OCI-M1 (cell line): ENCODE measurements at places on chromosomes 11 and 22.

DNA sequence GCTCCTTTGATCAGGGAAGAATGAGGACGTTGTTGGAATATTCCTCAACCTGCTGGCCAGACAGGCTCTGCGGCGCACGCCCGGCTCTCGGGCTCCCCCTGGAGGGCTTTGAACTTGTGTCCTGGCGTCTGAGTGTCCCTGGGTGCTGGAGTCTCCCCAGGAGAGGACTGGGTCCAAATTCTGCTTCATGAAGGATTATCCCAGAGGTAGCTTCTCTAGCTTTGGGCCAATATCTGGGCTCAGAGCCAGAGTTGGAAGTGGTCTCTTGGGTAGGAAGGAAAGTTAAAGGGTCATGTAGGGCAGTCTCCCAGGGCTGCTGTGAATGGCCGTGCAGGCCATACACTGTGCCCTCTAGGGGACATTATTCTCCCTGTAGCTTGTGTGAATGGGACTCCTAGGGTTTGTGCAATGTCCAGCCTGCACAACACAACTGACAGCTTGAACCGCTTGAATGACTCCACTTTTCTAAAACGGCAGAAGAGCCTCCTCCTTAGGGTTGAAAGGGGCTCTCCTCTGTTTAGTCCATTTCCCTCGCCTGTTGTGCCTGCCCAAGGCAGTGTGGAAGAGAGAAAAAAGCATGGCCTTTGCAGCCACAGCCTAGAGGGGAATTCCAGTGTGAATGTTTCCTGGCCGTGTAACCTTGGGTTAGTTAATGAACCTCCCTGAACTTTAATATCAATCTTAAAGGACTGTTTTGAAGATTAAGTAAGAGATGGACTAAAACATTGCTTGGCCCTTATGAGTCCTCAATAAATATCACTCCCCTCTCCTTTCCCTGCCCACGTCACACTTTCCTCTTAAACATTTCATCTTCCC lies 111.2 kb upstream of the THY1 start:
- DNase-seq = peak; percentile 93

DNA sequence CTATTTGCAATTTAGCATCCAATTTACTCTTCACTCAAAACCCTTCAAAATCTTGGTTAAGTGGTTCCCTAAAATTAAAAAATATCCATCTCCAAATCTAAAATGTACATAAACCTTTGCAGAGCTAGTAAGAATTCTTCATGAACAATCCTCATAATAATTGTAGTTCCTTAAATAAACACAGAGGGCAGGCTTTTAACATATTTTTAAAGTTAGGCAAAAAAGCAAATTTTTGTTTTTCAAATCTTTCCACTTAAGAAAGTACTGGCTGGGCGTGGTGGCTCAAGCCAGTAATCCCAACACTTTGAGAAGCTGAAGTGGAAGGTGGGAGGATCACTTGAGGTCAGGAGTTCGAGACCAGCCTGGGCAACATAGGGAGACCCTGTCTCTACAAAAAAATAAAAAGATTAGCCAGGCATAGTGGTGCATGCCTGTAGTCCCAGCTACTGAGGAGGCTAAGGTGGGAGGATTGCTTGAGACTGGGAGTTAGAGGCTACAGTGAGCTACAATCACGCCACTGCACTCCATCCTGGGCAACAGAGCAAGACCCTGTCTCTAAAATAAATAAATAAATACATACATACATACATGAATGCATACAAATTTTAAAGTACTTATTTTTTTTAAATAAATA lies 25.1 kb upstream of the PLAAT3 start:
- peak; percentile 56 for DNase-seq

GRCh38 chr11:78203184-78203583 lies 14.5 kb downstream of the USP35 start:
- DNase-seq = no peak

DNA sequence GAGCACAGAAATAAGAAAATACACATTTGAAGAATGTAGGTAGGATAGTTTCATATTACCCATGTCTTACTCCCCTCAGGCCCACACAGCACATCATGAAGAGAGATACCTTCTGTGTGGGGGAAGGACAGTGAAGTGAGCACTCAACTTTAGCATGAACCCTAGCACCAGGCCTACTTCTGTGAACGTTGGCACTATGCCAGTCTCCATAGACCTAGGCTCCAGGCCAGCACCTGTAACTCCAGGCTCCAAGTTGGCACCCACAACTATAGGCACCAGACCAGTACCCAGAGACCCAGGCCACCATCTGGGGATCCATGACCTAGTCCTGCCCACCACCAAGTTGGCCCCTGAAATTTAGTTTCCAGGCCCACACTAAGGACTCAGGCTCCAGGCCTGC lies 410.9 kb downstream of the INSC start:
- DNase-seq = no peak

DNA sequence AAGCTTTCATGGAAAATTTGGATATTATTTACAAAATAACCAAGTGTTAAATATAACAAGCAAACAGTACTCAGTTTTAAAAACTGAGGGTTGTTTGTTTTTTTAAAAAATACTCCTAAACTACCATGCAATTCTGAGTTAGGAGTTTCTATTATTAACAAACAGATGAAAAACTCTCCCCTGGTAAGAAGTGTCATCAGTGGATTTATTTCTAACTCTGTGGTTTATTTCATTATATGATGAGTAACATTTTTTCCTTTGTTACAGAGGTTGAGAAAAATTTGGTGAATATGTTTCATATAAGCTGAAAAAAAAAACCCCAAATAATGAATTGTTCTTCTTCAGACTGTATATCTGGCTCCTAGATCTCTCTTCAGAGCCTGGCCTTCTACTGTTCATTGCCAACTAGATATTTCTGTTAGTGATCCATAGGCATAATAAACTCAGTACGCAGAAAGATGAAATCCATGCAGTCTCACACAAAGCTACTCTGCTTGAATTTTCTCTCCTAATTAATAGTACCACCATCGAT lies 29.4 kb upstream of the PDE3B start:
- DNase-seq = no peak

- no peak for DNase-seq
Measured at GRCh38 chr11:12854297-12854661, 154.8 kb upstream of the RASSF10 start.

DNA sequence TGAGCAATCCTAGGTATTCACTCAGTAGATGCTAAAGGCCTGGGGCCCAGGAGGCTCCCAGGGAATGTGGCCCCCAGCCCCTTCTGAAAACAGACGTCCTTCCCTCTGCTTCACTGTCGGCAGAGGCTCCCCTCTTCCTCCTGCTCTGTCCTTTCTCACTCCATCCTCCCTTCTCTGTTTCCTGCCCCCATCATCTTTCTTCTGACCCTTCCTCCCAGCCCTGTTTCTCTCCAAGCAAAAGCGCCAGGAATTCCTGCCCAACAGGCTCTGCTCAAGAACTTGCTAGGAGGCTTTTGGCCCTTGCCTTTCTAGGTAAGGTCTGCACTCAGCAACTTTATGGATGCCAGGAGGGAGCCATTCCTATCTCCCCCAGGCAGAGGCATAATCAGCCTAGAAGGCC lies 300.5 kb downstream of the NTM start:
- no peak for DNase-seq

- no peak for DNase-seq
Measured at GRCh38 chr11:11442791-11443190, 89.7 kb upstream of the CSNK2A3 start.

DNA sequence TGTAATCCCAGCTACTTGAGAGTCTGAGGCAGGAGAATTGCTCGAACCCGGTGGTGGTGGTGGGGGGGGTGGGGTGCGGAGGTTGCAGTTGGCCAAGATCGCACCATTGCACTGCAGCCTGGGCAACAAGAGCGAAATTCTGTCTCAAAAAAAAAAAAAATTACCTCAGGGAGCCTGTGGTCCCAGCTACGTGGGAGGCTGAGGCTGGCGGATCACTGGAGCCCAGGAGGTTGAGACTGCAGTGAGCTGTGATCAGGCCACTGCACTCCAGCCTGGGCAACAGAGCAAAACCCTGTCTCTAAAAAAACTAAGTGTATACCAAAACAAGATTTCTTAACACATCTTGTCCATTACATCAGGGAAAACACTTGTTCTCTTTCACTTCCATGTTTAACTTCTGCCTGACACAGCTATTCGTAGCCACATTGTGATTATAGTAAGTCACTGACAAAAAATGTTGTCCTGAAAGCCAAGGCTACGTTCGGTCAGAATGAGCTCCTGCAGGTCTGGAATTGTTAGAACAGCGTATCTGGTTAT lies 1.4 kb downstream of the TMEM80 start:
- DNase-seq = no peak

- peak; percentile 61 for DNase-seq
Measured at GRCh38 chr11:45563810-45564209, 101.6 kb downstream of the CHST1 start.

- no peak for DNase-seq
Measured at GRCh38 chr11:78038697-78039313, 15.7 kb upstream of the KCTD14 start.

GRCh38 chr11:71075871-71076420 lies 176.4 kb downstream of the SHANK2 start:
- no peak for DNase-seq

- DNase-seq = no peak
Measured at GRCh38 chr22:20271114-20271994, 3.2 kb upstream of the RTN4R start.

DNA sequence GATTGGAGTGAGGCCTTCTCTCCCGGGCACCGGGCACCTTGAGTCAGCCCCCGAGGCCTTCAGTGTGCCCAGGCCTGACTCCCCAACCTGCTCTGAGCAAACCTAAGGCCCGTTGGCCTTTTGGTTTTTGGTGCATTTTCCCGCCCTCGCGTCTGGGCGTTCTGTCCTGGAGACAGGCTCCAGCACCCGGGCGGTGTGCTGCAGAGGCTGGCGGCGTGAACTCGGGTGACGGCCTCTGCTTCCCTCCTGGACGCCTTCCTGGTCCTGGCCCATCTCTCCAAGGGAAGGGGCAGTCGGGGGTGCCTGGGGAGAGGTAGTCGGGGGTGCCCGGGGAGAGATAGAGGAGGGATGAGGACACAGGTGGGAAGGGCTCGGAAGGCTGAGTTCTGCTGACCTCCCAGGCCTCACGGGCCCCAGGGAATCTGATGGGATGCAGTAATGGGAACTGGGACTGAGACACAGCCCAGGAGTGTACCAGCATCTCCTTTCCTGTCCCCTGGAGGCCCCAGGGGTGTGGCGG lies 1326.4 kb downstream of the BRD1 start:
- no peak for DNase-seq

GRCh38 chr11:113152500-113152899 lies 161.9 kb upstream of the TTC12 start:
- no peak for DNase-seq

DNA sequence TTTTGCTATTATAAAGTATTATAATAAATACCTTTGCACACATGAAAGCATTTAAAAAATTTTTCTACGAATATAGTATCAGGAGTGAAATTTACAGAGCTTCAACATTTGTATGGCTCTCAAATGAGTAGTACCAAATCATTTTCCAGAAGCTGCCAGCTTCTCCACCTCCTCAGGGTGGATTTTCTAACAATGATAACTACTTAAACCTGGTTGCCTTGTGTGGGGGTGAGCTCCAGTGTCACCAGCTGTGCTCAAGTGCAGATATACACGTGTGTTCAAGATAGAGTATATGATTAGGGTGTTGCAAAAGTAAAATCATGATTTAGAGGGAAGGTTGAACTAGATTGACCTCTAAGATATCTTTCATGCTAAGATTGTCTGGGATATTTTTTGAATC lies 48.2 kb downstream of the HORMAD2 start:
- peak; percentile 17 for DNase-seq

DNA sequence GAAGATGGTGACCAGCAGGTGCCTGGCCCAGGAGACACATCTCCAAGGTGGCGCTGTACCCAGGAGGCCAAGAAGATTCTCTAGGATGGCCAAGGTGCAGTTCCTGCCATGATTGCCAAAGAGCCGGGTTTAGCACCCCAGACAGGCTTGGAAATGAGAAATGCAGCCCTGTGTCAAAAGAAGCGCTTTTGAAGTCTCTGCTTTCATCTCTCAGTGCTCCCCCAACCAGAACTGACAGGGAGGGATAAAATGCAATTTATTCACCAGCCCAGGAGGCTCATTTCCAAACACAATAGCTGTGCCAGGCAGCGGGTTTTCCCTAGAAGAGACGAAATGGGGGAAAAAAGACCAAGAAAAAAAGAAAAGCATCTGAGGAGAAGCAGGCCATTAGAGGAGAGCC lies 195.9 kb upstream of the NCAM1 start:
- DNase-seq = no peak

DNA sequence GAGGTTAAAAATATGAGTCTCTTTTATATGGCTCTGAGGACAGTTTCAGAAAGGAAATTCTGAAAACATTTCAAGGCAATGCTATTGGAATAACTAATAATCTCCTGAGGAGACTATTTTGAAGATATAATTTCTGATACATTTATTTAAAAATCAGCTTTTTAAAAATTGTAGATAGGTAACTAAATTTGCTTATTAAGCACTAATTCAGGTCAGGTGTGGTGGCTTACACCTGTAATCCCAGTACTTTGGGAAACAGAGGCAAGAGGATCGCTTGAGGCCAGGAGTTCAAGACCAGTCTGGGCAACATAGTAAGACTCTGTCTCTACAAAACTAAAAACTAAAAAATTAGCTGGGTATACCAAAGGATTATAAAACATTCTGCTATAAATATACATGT lies 17.0 kb downstream of the ZDHHC13 start:
- no peak for DNase-seq

DNA sequence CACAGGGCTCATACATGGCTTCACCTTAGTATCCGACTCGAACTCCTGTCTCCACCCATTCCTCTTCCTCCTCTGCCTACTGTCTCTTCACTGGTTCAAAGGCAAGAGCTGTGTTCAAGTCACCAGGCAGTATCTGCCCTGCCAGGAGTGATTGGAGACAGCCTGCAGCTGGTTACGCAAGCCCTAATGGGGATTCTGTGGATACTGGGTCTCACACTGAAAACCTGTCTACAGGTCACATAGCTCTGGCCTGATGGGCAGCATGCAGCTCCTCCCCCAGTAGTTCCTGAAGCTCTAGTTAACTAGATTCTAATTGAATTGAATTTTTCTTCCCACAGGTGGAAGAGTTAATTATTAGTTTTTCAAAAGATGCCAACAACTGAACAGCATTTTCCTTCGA lies 332.2 kb downstream of the TMEM135 start:
- DNase-seq = no peak

- DNase-seq = peak; percentile 40
Measured at GRCh38 chr11:64090806-64091516, 55.2 kb downstream of the FLRT1 start.

GRCh38 chr11:130328420-130328819 lies 13.7 kb upstream of the ZBTB44 start:
- no peak for DNase-seq

DNA sequence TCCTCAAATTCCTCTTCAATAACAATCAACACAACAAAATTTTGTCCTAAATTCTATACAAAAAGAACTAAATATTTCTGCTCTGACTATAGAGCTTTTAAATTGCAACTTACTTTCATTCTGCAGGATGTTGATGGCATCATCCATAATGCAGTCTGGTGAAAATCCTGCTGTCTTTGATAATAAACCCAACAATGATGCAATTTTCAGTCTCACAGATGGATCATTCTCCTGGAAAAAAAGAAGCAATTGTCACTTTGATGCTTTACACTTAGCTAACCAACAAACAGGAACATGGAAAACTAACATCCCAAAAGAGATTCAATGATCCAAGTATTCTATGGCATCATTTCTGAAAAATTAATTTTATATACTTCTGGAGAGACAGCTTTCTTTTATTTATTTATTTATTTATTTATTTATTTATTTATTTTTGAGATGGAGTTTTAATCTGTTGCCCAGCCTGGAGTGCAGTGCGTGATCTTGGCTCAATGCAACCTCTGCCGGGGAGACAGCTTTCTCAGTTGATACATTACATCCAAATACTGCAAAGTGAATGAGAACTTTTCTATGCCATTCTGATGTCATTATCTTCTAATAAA lies 13.0 kb downstream of the INTS4 start:
- DNase-seq = peak; percentile 65
